ENCODE measurements at places on chromosomes 4 and X.

DNA sequence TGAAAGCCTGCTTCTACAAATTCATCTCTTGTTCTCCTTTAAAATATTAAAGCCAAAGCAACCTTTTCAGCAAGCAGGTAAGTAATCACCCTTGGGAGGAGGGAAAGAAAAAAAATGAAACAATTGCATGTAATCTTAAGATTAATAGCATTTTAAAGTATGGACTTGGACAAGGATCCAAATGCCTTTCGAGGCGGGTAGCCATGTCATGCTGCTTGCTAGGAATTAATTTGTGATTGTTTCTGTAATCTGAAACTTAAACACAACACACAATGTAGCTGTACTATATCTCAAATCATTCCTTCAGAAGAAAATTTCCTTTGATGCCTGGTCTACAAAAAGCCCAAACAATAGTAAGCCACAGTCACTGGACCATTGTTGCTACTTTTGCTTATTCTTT lies 112.4 kb upstream of the CBR4 start:
- no peak for DNase-seq

- DNase-seq, result no peak
These were observed 1911.7 kb downstream of the PCDH7 start for GRCh38 chr4:32631831-32632230.

DNA sequence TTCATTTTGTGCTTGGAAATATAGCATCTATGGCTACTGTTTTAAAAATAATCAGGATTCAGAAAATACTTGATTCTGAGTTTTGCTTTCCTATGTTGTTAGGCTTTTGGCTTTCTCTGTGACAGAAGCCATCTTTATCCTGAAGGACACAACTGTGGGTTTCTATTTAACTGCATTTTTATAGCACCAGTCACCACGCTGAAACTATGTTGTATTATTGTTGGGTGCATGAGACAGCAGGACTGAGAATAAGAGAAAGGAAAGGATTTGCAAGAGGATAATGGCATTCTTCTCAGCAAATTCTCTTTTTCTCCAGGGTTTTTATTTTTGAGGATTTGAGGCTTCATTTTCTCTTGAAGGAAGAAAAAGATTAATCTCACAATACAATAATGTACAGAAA lies 10.1 kb upstream of the NEUROG2 start:
- DNase-seq, result no peak

- no peak for DNase-seq
These were observed 3.0 kb downstream of the CISD2 start for GRCh38 chr4:102871772-102872171.

GRCh38 chrX:43405191-43405590 lies 250.9 kb upstream of the MAOA start:
- DNase-seq, result no peak

DNA sequence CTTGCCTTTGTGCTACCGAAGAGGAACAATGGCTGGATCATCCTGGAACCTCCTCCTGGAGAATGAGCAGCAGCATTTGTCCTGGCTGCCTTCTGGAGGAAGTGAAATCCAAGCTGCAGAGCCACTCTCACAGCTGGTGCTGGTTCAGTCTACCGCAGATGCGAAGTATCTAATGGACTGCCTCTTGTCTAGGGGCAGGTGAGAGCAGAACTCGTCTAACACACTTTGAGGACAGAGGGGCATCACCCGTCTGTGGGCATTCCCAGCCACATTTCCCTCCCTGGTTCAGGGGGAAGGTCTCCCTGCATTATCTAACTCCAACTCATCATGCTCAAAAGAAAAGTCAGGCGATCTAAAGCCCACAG lies 338.2 kb upstream of the GATB start:
- no peak for DNase-seq

- no peak for DNase-seq
These were observed 54.0 kb upstream of the AMELX start for GRCh38 chrX:11239230-11239629.

All from WERI-Rb-1 (cell line).